SK-N-MC (cell line): ENCODE measurements at places on chromosomes 4 and X.

GRCh38 chrX:9362363-9362928 is 102.4 kb upstream of the TBL1X start:
- no peak for DNase-seq

GRCh38 chrX:132094164-132094563 is 33.7 kb downstream of the FRMD7 start:
- no peak for DNase-seq

DNA sequence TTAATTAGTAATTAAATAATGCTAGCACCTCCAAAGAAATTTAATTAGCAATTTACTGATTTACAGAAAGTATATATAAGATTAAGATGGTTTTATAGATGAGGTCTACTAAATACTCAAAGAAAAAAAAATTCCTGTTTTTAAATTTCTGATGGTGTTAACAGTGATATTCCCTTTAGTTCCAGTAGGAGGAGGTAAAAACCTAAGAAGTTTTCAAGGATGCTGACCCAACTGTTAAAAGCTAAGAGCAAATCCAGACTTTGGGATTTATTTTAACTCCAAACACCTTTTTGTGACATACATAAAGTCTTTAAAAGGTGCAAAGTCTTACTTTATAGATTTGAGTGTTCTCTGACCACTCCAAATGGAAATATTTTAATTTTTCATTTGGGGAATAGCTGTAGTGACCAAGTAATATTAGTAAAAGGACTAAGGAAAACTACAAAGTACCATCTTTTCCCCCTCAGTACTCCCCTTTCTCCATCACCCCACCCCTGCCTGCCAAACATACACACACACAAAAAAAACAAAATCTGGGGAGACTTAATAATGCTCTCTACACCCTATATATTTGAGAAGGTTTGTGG is 34.2 kb upstream of the CSN1S1 start:
- DNase-seq, result peak; percentile 8

DNA sequence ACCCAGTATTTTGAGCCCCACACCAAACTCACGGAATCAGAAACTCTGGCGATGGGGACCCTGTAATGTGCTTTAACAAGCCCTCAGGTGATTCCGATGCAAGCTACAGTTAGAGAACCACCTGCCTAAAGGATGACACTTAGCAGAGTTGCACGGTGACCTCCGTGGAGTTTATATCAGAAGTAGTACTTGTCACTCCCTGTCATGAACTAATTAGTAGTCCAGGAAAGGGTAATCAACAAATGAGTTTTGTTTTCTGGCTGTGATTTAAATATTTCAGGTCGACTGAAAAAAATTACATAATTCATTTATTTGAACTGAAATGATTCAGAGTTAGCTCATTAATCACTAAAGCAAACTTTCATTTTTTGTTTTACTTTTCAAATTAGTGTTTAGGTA is 56.4 kb downstream of the TMA16 start:
- no peak for DNase-seq

GRCh38 chr4:42078184-42078801 is 74.2 kb downstream of the BEND4 start:
- no peak for DNase-seq
